Caco-2 (cell line): ENCODE measurements at places on chromosomes 3 and 15.
A peak's percentile ranks its signal among the peaks of the same experiment; 100 is the strongest.

GRCh38 chr15:92898988-92899582, 1.0 kb upstream of the CHD2 start:
- no peak for DNase-seq

DNA sequence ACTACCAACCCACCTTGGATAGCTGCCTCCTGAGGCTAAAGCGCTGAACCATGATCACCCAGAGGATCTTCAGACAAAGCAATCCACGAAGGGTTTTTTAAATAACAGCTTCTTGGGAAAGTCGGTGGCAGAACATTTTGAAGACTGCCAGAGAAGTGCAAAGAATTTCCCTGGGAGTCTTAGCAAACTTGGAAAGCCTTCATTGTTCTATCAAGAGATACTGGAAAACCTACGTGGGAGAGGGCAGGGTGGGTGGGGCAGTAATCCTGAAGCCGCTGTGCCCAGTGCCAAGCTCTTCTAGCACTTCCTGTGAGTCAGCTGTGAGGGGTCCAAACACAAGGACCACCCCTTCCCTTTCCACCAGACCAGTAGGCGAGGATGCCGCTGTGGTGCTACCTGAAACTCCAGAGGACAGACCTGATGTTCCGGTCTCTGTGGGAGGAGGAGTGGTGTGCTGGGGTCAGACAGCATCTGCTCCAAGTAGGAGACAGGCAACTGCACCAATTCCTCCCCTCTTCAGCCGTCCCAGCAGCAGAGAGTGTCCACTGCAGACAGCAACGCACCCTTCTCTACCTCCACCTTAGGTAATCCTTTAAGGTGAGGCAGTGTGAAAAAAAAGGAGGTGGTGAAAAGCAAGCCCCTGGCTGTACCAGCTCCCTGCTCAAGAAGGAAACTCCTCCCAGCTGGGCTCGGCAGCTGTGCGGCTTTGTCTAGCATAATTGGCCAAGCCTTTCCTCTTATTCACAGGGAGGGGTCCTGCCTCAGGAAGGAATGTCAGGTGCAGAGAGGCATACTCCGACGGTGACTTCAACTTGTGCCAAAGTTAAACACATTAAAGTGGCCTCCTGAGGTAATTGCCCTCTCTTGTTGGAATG, 99.0 kb downstream of the TMCC1 start:
- DNase-seq: peak; percentile 85

- DNase-seq: no peak
These were observed 56.1 kb upstream of the USP3 start for GRCh38 chr15:63448266-63448665.

DNA sequence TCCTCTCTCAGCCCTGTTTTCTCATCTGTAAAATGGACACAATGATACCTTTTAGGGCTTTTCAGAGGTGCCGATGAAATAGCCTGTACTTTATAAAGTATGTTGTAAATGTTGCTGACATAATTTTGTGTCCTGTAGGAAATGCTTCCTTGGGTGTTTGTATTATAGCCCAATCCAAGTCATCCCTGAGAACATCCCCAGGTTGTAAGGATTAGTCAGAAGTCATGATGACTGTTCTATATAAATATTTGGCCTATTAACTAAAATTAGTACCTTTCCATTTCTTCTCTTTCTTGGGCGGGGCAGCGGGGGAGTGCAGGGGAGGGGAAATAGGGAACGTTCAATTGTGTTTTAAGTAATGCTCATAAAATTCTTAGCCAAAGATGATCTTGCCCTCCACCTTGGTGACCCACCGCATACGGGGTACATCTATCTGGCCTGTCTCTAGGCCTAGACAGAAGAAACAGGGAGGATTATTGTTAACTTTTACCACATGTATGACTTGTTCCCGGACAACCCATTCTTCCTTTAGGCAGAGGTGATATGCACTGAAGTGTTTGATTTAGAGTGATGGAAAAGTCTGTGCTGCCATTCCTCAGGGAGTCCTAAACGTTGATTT, 120.7 kb downstream of the VGLL4 start:
- DNase-seq: no peak

DNA sequence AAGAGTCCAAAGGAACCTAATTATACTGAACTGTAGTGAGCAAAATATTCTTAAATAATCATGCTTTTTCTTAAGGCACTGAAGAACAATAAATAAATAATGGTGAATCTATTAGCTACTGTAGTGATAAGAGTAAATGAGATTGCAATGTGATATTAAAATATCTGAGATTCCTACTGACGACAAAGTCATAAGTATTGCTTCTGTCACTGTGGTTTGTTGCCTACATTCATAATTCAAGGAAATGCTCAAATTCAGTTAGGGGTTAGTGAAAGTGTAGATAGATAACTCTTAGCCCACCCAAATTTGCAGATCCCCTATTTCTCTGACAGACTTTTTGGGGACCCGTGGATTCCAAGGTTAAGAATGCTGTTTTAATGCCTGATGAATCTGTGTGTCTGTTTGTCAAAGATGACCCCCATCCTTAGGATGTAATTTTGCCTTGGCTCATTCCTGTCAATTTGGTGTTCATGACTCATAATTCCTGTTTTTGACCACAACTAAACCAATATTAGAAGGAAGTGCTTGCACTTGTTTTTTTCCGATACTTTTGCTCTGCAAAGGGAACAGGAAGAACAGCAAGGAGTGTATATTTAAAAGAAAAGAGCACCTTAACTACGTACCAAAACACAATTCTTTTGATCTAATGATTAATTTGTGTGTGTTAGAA, 86.7 kb downstream of the MAGI1 start:
- no peak for DNase-seq

DNA sequence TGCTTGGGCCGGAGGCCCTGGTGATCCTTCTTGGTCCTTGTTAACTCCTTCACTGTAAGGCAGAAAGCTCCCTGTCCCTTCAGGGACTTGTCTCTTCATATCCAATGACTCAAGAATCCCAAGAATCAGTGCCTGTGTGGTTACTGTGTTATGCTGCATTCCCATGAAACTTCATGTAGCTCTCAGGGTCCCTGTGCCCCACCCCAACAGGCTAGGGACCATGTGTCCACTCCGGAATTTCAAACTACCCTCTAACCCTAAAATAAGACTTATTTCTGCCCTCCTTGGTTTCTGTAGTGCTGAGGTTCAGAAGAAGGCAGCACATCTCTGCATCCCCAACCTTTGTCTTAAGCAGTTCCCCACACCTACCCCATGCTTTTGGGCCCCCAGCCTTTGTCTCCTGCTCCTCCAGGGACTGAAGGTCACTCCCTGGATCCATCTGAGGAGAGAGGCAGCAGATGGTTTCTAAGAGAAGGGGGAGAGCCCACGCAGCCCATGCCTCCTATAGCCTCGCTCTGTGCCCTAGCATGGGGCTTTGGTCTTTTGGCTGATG, 531 bp upstream of the MAP1A start:
- no peak for DNase-seq

GRCh38 chr3:152149832-152150231, 118.9 kb upstream of the MBNL1 start:
- no peak for DNase-seq

- no peak for DNase-seq
These were observed 118.7 kb downstream of the LRIG1 start for GRCh38 chr3:66382142-66382541.
